ENCODE measurements at places on chromosomes 12 and 14.

GRCh38 chr12:102120886-102121285, 903 bp downstream of the PARPBP start:
- DNase-seq = no peak

DNA sequence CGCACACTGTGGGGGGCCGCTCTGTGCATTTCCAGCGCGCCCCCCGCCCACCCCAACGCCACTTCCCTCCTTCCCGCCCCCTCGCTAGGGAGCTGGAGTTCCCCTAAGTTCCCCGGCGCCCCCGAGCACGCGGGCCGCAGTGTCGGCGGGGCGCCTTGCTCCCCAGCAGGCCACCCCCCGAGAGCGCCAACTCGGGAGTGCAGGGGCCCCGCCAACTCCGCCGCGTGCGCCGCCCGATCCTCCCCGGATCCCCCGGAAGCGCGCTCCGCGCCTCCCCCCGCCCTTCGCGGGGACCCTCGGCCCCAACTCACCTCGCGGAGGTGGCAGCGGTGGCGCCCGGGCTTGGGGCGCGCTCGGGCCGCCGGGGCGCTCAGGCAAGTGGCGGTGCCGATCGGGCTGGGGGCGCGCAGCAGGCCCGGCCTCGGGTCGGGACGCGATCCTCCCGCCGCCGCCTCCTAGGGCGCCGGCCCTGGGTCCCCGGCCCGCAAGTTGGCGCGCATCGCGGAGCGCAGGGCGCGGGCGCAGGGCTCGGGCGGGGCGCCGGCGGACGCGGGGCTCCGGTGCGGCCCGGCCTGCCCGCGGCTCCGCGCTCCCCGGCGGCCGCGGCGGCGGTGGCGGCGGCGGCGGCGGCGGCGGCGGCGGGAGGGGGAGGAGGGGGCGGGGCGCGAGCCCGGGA, at the start of gene NCOR2:
TSS of gene NCOR2 (minus strand) at position 616 of the 676 bp plus-strand sequence. CDS start 72,361 bp downstream, outside the sequence.
- DNase-seq = no peak

GRCh38 chr14:103019826-103020225, 37.5 kb downstream of the CDC42BPB start:
- peak; percentile 46 for DNase-seq

DNA sequence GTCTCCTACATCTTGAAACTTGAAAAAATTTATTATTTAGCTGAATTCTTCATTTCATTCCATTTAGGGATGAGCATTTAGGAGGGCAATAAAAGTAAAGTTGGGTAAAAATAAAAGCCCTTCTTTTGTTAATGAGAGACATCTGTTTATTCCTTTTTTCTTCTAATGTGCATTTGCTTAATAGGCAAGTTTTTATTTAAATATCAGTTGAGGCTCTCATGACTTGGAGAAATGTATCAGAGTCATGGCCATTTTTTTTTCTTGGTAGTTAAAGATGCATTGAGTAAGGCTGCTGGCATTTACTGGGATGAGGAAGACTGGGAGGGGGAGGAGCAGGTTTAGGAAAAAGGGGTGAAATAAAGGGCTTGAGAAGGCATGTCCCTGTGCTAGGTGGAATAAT, 609.9 kb upstream of the TMEM132C start:
- DNase-seq = no peak

DNA sequence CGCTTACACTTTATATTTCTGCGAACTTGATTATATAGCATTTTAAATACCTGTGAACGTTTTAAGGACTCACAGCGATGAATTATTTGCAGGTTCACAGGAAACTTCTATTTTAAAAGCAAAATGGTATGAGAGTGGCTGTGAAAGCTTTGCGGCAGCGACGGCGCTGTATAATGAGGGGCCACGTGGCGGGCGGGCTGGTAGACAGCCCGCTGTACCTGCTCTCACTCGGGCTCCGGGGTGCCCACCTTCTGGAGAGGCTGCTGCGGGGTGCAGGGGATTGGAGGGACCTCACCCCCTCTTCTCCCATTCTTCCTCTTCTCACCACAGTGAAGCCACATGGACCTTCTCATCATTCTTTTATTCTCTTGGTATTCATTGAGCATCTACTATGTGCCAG, 164.2 kb upstream of the MYL2 start:
- DNase-seq = no peak

Data from hippocampal formation (tissue), 2 donors.